ENCODE measurements at places on chromosomes 12 and 14. TPM values are rescaled to one million over a fixed set of nuclear protein-coding genes. Genes with fewer than 3 reads are reported as not detected.

GRCh38 chr12:5043589-5044419 is at the start of gene KCNA5:
KCNA5 (plus strand) TSS chr12:5043879; CDS start chr12:5044148, 269 bp downstream.
- DNase-seq, result peak; percentile 84
- no peaks in the 10 kb centered on the region for H3K36me3 ChIP-seq
- no peak within 1 kb of the TSS for H3K4me3 ChIP-seq
- H3K27me3 ChIP-seq, result peaks cover 2% of the 10 kb centered on the region
- no peak within 1 kb of the TSS for H3K27ac ChIP-seq

DNA sequence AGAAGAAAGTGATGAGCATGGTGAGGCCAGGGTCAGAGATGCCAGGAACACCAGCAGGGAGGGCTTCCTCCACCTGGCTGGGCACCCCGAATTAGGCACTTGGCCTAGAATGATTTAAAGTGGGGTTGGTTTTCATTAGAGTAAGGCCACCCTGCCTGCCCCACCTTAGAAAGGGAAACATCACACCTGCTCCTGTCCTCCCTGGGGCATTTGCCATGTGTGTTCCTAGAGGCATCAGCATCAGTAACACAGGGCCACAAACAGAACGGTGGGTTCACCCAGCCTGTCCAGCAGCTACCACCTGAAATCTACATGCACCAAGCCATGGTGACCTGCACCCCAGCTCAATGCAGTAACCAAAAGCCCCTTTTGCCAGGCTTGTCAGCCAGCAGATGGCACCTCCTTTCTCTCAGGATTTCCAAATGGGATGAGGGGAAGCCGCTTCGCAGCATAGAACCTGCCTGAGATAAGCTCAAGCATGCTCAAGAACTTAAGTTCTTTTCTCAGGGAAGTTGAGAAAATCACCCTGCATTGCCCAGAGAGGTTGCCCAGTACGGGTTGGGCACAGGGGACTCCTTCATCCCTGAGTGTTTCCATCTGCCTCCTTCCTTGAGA is 338.8 kb downstream of the DPF3 start:
- H3K4me3 ChIP-seq, result no peak overlapping the region
- H3K4me1 ChIP-seq, result no peaks in the 10 kb centered on the region
- H3K27ac ChIP-seq, result no peak overlapping the region
- DNase-seq, result no peak
- no peaks in the 10 kb centered on the region for H3K36me3 ChIP-seq
- H3K27me3 ChIP-seq, result no peaks in the 10 kb centered on the region

GRCh38 chr12:52221912-52222457 is 11.1 kb upstream of the KRT7 start:
- peaks cover 7% of the 10 kb centered on the region for H3K4me1 ChIP-seq
- no peaks in the 10 kb centered on the region for H3K36me3 ChIP-seq
- no peak overlapping the region for H3K4me3 ChIP-seq
- no peaks in the 10 kb centered on the region for H3K27me3 ChIP-seq

DNA sequence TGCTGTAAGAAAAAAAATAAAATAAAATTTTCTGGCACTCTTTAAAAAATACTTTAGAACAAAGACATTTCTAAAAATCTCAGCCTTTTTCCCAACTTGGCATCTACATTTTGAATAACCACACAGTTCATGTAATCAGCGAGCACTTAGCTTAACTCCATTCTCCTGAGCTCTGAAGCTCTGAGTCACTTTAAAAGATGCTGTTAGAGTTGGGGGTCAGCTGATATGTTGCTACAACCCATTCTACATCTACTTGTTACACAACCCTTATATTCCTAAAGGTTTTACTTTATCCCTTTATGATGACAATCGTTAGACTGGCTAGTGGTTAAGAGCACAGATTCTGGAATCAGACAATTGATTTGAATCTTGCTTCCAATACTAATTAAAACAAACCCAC is 48.3 kb downstream of the SLC41A2 start:
- H3K36me3 ChIP-seq, result no peaks in the 10 kb centered on the region
- no peak overlapping the region for H3K27ac ChIP-seq
- H3K27me3 ChIP-seq, result no peaks in the 10 kb centered on the region
- no peak for DNase-seq

The BTBD6 gene
- 38.9 TPM for total RNA-seq

- H3K36me3 ChIP-seq, result no peaks in the 10 kb centered on the region
- no peaks in the 10 kb centered on the region for H3K4me1 ChIP-seq
- H3K27me3 ChIP-seq, result no peaks in the 10 kb centered on the region
- H3K4me3 ChIP-seq, result no peak overlapping the region
- DNase-seq, result no peak
- H3K27ac ChIP-seq, result peak overlapping the region; percentile 24
These were observed 23.1 kb downstream of the ABCB9 start for GRCh38 chr12:122943196-122943595.

GRCh38 chr12:15629108-15629507 is 160.1 kb downstream of the EPS8 start:
- H3K4me1 ChIP-seq, result peaks cover 8% of the 10 kb centered on the region
- H3K36me3 ChIP-seq, result peaks cover under 1% of the 10 kb centered on the region
- no peaks in the 10 kb centered on the region for H3K27me3 ChIP-seq
- H3K4me3 ChIP-seq, result no peak overlapping the region

- no peak overlapping the region for H3K4me3 ChIP-seq
- no peaks in the 10 kb centered on the region for H3K36me3 ChIP-seq
- H3K27me3 ChIP-seq, result no peaks in the 10 kb centered on the region
- H3K27ac ChIP-seq, result no peak overlapping the region
- no peaks in the 10 kb centered on the region for H3K4me1 ChIP-seq
- no peak for DNase-seq
These were observed 22.7 kb upstream of the TRIM9 start for GRCh38 chr14:51117593-51117992.

GRCh38 chr14:36652542-36653201 is 9.0 kb upstream of the PAX9 start:
- peaks cover 2% of the 10 kb centered on the region for H3K4me1 ChIP-seq
- H3K27ac ChIP-seq, result no peak overlapping the region
- no peak overlapping the region for H3K4me3 ChIP-seq
- no peak for DNase-seq
- no peaks in the 10 kb centered on the region for H3K36me3 ChIP-seq

- H3K27ac ChIP-seq, result no peak overlapping the region
- H3K4me3 ChIP-seq, result no peak overlapping the region
- no peak for DNase-seq
- no peaks in the 10 kb centered on the region for H3K4me1 ChIP-seq
These were observed 580.1 kb downstream of the ALG10 start for GRCh38 chr12:34602213-34602940.

- no peak overlapping the region for H3K4me3 ChIP-seq
- DNase-seq, result no peak
- H3K36me3 ChIP-seq, result peaks cover 25% of the 10 kb centered on the region
- H3K4me1 ChIP-seq, result peaks cover 34% of the 10 kb centered on the region
- H3K27ac ChIP-seq, result no peak overlapping the region
- H3K27me3 ChIP-seq, result no peaks in the 10 kb centered on the region
These were observed 61.3 kb downstream of the RFLNA start for GRCh38 chr12:124356221-124356620.

DNA sequence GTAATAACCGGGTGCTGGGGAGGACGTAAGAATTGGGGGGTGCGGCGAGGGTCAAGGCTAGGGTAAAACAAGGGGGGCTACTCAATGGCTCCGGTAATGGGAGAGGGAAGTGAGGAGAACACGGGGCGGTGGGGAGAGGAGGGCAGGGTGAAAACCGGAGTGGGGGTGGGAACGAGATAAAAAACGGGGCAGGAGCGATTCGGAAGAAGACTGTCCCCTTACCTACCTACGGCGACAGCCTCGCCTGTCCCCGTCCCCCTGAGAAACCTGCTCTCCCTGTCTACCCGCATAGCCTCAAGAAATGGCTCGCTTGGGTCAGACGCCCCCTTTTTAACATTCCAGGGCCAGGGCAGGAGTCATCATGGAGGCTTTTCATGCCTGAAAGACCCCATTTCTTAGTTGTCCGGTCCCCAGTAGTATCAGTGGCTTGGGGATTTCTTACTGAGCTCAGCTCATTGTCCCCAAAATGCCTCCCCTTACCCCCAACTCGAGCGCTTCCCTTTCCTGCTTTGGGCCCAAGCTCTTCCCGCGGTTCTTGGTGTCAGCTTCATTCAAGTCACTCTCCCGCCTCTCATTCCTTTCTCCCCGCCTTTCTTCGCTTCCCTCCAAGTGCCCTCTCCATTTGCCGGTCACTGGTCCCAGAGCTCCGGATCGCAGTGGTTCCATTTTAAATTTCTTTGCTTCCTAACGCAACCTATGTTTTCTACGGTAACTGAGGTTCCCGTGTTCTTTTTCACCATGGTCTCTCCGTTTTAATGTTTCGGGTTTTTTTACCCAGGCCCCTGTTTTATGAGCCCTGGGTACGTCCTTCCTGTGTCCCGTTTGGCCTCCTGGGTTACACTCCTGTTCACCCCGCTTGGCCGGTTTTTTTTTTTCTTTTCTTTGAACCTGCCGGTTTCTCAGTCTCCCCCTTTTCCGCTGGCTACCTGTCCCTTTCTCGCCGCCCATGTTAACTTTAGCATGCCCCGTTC is 1.2 kb upstream of the WSB2 start:
- H3K4me3 ChIP-seq, result peak overlapping the region; percentile 79
- H3K27ac ChIP-seq, result peak overlapping the region; percentile 98
- H3K36me3 ChIP-seq, result no peaks in the 10 kb centered on the region

The FGF23 gene
- not detected for total RNA-seq

The TSPAN31 gene
- 53.3 TPM for total RNA-seq

GRCh38 chr12:117854339-117855012 is 114.3 kb downstream of the KSR2 start:
- H3K4me3 ChIP-seq, result no peak overlapping the region
- H3K4me1 ChIP-seq, result no peaks in the 10 kb centered on the region
- no peak overlapping the region for H3K27ac ChIP-seq
- no peaks in the 10 kb centered on the region for H3K36me3 ChIP-seq
- DNase-seq, result peak; percentile 44

DNA sequence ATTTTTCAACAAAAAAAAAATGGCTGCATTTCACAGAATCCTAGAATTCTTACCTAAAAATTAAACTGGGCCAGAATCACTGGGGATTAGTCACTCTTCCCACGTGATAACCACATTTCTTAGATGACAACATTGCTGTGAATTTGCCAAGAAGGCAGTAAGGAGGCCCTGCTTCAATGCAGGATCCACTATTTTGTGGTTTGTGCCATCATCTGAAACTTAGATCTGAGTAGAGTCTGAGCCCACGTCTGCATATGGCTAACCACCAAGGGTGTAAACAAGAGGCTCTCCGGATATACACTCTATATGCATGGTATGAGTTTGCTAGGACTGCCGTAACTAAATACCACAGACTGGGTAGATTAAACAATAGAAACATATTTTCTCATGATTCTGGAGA is 24.4 kb upstream of the TBX5 start:
- no peaks in the 10 kb centered on the region for H3K4me1 ChIP-seq
- H3K27ac ChIP-seq, result no peak overlapping the region
- H3K27me3 ChIP-seq, result peaks cover 8% of the 10 kb centered on the region
- H3K36me3 ChIP-seq, result no peaks in the 10 kb centered on the region

- DNase-seq, result no peak
- H3K4me1 ChIP-seq, result no peaks in the 10 kb centered on the region
- H3K27me3 ChIP-seq, result no peaks in the 10 kb centered on the region
- H3K36me3 ChIP-seq, result no peaks in the 10 kb centered on the region
- H3K27ac ChIP-seq, result no peak overlapping the region
These were observed 74.7 kb downstream of the GPR65 start for GRCh38 chr14:88079624-88080023.

- no peak for DNase-seq
- no peaks in the 10 kb centered on the region for H3K27me3 ChIP-seq
- no peaks in the 10 kb centered on the region for H3K36me3 ChIP-seq
- H3K4me3 ChIP-seq, result no peak overlapping the region
- no peaks in the 10 kb centered on the region for H3K4me1 ChIP-seq
These were observed 47.2 kb downstream of the PLCZ1 start for GRCh38 chr12:18690653-18691052.

The KRT75 gene
- total RNA-seq, result not detected

The GPRC5D gene
- 0.25 TPM for total RNA-seq

The CPNE6 gene
- 0.19 TPM for total RNA-seq

DNA sequence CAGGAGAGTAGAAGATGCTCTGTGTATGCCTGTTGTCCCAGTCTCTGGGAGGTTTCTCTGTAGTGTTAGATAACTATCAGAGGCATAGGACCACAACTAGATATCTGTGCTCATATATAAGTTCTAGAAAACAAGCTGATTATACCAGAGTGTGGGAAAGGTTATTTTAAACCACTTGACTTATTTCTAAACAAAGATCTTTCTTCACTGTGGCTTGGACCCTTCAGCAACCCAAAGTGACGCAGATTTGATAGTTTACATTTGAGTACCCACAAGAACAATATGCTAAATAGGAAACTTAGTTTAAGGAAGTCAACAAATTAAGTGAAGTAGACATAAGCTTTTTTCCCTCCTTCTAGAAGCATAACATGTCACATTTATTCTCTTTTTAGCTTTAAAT is 41.3 kb downstream of the RIC8B start:
- no peak overlapping the region for H3K27ac ChIP-seq
- no peaks in the 10 kb centered on the region for H3K36me3 ChIP-seq
- no peaks in the 10 kb centered on the region for H3K4me1 ChIP-seq
- no peaks in the 10 kb centered on the region for H3K27me3 ChIP-seq
- H3K4me3 ChIP-seq, result no peak overlapping the region
- no peak for DNase-seq

DNA sequence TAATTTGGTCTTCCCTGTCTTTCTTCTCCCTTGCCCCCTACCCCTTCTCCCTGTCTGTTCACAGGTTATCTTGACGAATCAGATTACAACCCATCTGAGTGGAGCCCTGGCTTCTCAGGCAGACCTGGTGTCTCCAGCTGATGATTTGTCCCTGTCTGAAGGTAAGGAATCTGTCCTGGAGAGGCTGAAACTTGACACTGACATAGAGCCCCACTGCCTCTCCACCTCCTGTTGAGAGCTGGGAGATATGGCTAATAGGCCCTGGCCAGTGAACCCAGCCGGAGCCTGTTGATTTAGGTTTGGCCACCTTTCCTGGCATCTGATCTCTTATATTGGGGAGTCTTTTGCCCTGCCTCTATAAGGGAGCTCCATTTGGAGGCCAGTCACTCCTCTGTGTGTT is 472.2 kb downstream of the RAD51B start:
- peak; percentile 82 for DNase-seq
- no peaks in the 10 kb centered on the region for H3K27me3 ChIP-seq
- peaks cover 26% of the 10 kb centered on the region for H3K4me1 ChIP-seq
- no peaks in the 10 kb centered on the region for H3K36me3 ChIP-seq
- no peak overlapping the region for H3K4me3 ChIP-seq

The AICDA gene
- total RNA-seq, result not detected

DNA sequence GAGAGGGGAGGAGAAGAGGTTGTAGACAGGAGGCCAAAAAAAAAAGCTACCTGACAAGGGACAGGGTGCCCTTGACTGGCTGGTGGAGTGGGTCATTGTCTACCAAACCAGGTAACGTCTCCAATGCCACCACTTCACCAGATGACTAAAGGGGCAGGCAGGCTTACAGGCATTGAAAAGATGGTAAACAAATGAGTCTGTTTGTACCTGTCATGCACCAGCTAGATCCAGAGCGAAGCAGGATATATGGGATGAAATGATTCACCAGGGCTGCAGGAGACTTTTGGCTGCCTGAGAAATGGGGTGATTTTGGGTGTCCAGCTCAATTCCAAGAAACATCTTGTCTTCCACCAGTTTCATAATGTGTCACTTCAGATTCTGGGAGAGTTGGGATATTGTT is 4.0 kb downstream of the C12orf54 start:
- H3K4me1 ChIP-seq, result no peaks in the 10 kb centered on the region
- no peak overlapping the region for H3K27ac ChIP-seq
- DNase-seq, result no peak
- no peak overlapping the region for H3K4me3 ChIP-seq

GRCh38 chr14:49992901-49993339 is 100.0 kb downstream of the ARF6 start:
- H3K27me3 ChIP-seq, result no peaks in the 10 kb centered on the region
- no peak for DNase-seq
- no peak overlapping the region for H3K27ac ChIP-seq
- H3K4me3 ChIP-seq, result no peak overlapping the region
- H3K4me1 ChIP-seq, result peaks cover 18% of the 10 kb centered on the region

All from kidney (tissue), 22 donors.